NCI-H460 (cell line): ENCODE measurements at places on chromosomes 11 and 22. TPM values are rescaled to one million over a fixed set of nuclear protein-coding genes. Genes with fewer than 3 reads are reported as not detected.

TRPM5 gene
- not detected in 2 replicates for total RNA-seq

KDM4E gene
- not detected in 2 replicates for total RNA-seq

PDGFD gene
- 0.02 TPM in 1 of 2 replicates, not detected in the other for total RNA-seq

CYB5R2 gene
- 3.6 and 5.5 TPM in 2 replicates for total RNA-seq

DNA sequence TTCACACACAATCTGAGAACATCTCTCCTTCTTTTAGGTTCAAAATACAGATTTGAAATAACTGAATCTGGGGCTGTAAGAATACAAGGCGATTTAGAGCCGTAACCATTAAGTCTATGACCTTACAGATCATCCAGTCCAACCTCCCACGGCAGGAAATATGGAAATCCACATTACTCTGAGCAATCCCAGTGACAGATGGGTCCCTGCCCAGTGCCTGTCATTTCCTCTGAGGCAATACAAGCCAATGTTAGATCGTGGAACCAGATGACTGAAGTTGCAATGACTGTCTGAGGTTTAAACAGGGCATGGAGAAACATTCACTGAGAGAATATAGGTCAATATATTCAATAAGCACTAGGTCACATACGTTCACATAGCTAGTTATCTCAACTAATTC lies 77.4 kb upstream of the OR5AK2 start:
- DNase-seq = no peak

DNA sequence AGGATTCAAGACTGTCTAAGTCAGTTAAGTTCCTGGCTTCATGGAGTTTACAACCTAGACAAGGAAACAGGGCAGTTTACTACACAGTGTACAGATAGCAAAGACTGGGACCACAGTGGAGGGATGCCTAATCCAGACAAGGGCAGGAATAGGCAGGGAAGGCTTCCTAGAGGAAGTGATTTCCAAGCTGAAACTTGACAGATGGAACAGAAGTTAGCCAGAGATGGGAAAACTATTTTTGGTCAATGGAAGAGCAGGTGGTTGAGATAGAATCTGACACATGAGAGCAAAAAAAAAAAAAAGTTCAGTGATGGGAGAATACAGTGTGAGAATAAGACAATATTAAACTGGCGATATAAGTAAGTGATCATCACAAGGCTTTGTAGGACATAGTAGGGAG lies 1.3 kb downstream of the COA4 start:
- DNase-seq = no peak

DNA sequence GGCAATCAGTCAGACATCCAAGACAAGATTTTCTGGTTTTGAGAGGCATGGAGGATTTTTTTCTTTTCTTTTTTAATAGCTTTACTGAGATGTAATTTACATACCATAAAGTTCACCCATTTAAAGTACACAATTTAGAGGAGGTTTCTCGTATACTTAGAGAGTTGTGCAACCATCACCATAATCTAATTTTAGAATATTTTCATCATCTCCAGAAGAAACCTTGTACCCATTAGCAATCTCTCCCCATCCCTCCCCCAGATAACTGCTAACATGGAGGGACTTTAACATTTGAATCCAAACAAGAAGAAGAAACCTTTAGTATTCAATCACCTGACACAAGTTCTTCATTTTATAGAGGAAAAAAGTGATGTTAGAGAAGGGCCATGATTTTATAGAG lies 83.6 kb downstream of the CLPB start:
- no peak for DNase-seq

DNA sequence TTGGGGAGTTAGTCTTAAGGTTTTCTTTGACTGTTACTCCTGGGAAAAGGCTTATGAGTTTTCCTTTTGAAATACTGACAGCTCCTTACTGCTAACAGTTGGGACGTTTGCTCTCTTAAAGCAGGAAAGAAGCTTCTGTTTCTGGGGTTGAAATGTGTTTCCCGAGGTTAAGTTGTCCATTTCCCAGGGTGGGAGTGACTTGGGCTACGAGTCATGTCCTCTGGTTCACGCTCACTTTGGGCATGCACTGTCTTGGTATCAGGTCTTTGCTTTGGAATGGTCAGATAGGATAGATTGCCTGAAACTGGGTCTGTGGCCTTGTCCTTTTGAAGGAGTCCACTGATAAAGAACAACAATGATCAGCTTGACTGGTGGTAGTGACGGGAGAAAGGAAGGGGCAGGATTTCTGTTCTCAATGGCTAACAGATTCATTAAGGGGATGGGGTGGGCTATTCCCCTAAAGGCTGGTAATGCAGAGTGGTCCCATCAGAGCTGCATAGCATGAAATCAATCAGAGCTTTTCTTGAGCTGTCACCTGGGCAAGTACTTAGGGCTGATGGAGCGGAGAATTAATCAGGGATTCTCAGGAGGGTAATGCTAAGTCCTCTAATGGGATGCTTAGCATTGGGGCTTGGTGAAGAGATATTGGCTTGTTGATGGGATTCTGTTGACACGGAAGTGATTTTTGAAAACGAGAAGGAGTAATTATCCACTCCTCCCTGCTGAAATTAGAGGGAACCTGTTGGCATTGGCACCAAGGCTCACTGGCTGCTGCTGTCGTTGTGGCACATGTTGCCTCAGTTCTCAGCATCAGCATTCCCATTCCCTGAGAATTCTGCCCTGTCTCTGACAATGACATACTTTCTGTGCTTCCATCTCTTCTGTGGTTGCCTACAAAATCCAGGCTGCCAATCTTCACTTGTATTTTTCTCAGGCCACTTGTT lies 81.6 kb downstream of the TEAD1 start:
- DNase-seq = no peak

GRCh38 chr11:35138943-35139721 lies at the start of gene CD44:
CD44 (plus strand) TSS chr11:35139171; CDS start chr11:35139304, 133 bp downstream.
- DNase-seq = peak; percentile 30

DNA sequence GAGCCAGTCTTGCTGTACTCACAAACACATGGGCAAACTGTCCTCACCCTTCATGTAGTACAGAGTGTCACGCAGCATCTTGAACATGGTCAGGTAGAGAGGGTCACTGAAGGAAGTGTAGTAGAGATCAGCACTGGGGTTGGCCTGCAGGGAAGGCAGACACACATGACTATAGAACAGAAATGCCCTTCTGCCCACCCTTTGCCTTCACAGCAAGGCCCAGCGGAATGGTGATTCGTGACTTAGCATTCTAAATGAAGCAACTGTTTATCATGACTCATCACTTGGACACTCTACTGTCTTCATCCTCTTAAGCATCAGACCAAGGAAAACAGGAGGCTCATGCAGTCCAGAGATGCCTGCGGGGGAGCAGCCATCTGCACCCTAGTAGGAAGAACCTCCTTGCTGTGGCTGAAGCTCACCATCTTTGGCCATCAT lies 33.4 kb downstream of the SERPIND1 start:
- DNase-seq = peak; percentile 49

- DNase-seq = no peak
These were observed 105.9 kb upstream of the SLC22A12 start for GRCh38 chr11:64485074-64485473.

DNA sequence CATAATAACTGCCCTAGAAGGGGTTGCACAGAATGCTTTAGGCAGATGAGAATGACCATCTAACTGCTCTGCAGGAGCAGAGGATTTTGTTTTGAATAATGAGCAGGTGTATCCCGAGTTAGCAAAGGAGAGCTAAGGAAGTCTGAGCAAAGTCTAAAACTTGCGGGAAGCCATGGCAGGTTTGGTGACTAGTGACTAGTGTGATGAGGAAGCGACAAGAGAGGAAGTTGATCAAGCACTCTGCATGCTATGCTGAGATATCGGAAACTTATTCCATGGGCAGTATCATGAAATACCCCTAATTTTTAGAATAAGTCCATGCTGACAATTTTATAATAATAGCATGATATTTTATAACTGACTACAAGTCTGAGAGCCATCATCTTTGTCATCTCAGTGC lies 12.9 kb downstream of the OLFML1 start:
- DNase-seq = no peak

DNA sequence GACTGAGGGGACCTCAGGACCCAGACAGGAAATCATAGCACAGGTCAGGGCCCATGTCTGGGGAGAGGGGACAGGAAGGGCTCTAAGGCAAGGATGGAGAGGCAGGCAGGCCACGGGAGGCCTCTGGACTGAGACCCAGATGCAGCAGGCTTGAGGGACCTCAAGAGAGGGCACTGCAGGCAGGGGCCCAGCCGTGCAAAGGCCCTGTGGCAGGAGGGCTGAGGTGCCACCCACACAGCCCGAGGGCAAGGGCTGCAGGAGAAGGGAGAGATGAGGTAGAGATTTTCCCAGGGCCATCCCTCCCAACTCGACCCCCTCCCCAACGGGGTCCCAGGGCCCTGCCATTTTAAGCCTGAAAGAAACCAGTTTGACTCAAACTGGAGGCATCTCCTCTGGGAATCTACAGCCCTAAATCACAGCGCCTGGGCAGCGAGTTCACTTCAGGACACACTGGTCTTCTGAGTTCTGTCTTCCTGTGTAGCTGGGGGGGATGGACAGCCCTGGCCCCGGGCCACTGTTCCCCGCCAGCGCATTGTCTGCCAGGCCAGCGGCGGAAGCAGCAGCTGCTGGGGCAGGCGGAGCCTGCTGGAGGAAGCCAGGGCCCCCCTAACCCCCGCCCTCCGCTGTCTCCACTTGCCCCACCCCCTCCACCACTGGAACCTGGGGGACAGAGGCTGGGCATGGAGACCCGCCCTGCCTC lies 20.3 kb upstream of the WNT7B start:
- DNase-seq = no peak

GRCh38 chr22:50171965-50172421 lies 1.5 kb downstream of the PANX2 start:
- no peak for DNase-seq

DNA sequence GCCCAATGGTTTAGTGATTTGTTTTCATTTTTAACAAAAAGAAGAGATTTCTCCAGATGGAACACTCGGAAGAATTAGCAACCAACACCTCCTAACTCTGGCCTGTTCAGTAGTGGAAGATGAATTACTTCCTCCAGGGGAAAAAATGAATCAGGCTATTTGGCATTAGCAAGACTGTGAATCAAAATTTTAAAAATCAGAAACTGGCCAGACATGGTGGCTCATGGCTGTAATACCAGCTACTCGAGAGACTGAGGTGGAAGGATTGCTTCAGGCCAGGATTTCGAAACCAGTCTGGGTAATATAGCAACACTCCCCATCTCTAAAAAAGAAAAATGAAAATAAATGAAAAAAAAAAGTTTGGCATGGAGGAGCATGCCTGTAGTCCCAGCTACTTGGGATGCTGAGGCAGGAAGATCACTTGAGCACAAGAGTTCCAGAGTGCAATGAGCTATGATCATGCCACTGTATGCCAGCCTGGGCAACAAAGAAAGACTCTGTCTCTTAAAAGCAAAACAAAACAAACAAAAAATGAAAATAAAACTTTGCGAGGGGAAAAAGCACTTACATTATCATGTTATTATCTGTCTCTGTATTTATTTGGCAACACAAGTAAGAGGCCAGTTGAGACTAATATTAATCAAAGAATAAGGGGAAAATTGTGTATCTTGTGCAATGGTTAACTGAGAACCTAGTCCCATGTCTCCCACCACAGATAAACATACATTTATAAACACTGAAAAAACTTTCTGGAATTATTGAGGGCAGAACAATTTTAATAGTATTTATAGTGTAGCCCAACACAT lies 796.3 kb upstream of the ANO3 start:
- no peak for DNase-seq

DNA sequence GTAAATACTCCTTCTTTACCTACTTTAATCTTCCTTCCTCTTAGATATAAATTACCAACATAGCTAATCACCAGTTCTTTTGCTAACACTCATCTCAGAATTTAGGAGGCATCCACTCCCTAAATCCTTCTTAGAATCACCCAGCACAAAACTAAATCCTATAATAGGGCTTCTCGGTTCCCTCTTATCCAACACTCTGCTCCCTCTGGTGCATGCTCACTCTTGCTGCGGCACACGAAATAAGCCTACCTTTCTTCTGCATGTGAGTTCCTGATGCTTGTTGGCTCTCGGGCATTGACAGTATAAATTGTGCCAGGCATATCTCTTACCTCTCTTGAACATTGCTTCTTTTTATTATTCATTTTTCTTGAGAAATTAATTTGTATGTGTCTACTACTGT lies 61.0 kb downstream of the OR5AK2 start:
- DNase-seq = no peak

DNA sequence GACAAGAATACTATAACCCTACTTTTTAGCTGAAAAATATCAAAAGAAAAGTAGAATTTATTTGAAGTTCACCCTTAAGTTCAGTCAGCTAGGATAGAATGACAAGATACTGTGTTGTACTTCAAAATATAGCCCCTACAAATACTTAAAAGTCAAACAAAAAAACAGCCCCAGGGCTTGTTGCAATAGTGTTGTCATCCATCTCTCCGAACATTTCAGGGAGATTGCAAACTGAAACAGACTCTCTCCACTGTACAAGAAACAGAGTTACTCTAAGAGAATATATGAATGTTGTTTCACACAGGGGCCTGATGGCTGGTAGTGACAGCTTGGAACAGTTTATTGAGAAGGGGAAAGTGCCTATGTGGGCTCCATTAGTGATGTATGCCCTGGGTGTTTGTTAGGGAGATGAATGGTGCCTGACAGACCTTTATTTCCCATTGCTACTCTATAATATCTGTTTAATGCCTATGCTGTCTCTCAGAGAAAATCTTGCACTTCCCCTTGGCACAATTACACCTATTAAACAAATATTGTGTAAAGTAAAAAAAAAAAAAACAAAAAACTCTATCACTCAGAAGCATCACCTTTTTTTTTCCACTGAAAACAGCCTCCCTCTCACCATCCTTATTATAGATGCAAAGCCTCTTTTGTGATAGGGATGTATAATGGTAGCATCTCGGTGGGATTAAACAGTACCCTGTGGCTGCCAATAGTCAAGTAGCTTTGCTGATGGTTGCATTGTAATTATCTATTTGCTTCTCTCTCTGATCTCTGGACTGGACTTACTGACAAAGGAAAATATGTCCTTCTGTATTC lies 506.3 kb upstream of the LUZP2 start:
- no peak for DNase-seq

DNA sequence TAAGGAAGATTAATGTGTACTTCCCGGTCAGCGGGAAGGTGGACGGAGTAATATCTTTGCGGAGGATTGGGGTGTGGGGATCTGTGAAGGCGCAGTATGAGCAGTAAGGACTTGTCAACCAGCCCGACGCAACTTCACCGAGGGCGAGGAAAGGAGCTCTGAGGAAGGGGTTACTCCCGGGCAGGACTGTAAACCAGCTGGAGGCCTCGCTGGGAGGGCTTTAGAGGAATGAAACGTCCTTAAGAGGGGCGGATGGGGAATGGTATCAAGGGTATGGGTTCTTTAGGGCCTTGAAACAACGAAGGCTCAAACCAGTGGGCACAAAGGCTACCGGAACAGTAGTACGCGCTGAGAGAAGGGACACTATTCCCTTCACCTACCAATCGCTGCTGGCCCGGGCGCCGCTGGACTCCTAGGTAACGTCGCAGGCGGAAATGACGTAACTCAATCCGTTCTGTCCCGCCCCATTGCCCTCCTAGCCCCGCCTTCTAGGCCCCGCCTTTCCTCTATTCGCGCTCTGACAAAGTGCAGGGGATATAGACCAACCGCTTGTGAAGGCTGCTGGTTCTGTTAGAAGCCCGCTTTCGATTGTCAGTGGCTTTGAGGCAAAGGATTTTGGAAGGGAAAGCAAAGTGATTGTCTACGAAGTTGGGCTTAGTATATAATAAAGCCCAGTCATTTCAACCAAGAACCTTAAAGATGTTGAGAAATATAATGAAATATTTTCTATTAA lies at the start of gene C11orf65:
C11orf65 (minus strand) TSS at position 439 of the 733 bp plus-strand sequence. CDS start 5,970 bp downstream, outside the sequence.
- DNase-seq = peak; percentile 95

GRCh38 chr11:19311308-19312030 lies 70.7 kb upstream of the E2F8 start:
- DNase-seq = peak; percentile 48
